ENCODE measurements at places on chromosomes 2 and 18. TPM values are rescaled to one million over a fixed set of nuclear protein-coding genes. Genes with fewer than 3 reads are reported as not detected.

DNA sequence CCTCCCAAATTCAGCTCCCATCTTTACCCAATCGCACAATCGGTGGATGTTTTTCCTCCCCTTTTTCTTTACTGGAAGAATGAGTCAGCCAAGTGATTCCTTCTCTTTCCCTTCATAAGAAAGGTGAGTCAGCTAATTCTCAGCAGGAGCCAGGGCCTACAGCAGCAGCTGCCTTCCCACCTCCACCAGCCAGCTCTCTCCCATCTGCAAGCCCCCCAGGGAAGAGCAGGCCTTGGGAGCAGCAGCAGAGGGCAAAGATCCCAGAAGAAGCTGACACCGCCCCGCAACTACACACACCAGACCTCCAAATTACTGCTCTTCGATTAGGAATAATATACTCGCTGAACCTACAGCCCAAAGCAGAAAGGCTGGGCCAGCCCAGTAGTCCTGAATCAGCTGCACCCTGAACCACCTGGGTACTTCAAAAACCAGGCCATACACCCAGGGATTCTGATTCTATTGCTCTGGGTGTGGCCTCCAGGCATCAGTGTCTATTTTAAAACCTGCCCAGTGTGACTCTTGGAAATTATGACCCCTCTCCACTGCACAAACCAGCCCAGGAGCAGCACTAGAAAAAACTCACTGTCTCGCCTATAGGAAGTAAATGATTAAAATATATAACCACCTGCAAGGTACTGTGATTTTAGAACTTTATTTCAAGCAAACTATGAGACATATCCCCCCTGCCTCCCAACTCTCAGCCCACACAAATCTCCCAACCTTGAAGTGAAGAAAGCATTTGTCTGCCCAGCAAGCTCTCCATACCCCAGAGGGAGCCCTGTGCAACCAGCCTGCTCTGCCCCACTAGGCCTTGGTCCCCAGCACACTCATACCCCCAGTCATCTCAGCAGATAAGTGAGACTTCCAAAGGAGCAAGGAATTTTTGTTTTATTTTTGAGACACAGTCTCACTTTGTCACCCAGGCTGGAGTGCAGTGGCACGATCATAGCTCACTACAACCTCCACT lies 7.3 kb downstream of the SFXN5 start:
- DNase-seq: no peak

DNA sequence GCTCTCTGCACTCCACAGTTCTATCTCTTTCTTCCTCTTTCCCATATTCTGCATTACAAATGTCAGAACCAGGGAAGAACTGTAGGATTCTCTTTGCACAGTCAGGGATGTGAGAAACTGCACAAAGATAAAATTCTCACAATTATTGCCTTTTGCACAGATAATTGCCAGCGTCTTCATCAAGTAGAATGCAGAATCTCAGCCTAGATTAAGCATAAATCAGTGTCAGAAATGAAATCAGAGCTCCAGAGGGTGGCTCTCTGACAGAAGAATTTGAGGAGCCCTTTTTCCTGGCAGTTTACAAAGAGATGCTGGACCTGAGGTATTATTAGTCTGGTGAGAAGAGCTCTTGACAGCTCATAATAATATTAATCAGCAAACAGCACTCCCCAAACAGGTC lies 173.1 kb downstream of the PTH2R start:
- peak; percentile 9 for DNase-seq

DNA sequence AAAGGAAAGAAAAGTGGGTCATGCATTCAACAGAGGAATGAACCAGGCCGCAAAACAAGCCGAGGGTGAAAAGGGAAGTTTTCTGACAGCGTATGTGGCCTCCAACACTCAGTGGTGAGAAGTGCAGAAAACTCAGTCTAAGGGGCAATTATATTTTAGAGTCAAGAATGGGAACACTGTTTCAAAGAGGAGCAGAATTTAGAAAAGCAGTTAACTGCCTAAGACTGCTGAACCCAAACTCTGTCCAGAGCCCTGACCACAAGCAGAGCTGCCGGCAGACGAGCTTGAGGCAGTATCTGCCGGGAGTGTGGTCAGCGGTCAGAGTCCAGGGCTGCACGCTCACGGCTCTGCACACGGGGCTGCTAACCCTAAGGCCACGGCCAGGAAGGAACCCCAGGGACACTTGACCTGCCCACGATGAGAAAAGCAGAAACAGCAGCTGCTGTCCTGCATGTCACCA lies 347.0 kb upstream of the ID2 start:
- DNase-seq: no peak

DNA sequence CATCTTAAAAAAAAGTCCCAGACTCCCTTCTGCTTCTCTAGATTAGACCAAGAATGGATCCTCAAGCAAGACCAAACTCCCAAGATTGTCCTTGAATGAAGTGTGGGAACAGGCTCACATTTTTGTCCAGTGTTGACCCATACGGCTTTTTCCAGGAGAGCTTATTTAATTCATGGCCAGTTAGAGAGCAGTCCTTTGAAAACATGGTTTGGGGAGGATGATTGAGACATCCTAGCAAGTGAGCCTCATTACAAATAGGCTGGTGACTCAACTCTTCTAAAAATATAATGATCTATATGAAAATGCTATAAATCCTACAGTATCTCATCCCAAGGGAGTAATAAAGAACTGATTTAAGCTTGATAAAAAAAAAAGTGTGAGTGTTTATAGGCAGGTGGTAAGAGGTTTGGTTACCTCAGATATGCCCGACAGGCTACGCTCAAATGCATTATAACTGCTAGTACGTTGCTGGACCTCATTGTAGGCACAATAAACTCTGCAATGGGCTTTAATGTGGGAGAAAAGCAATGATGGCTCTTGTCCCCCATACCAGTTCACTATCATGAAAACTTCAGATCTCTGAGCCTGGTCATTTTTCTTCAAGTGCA lies 17.0 kb downstream of the ANKRD29 start:
- no peak for DNase-seq

NOSTRIN gene
- 30.4 TPM for polyA plus RNA-seq

M1AP gene
- polyA plus RNA-seq: 0.61 TPM

ANKRD62 gene
- not detected for polyA plus RNA-seq

Data from renal pelvis (tissue), 12 donors.